MM.1S (cell line): ENCODE measurements at places on chromosomes 4 and X.

DNA sequence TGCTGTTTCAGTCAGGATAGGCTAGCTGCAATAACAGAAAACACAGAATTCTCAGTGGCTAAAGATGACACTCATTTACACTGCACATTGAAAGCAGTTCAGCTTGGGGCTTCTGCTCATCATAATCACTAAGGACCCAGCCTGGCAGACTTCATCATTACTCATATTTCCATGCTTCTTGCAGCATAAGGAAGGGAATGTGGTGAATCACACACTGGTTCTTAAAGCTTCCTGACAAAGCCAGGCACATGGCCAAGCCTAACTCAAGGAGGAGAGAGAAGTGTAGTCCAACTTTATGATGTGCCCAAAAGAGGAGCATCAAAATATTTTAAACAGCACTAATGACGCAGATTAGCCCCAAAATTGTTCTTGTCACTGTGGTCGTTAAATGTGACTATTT lies 186.5 kb downstream of the BANK1 start:
- no peak for DNase-seq

DNA sequence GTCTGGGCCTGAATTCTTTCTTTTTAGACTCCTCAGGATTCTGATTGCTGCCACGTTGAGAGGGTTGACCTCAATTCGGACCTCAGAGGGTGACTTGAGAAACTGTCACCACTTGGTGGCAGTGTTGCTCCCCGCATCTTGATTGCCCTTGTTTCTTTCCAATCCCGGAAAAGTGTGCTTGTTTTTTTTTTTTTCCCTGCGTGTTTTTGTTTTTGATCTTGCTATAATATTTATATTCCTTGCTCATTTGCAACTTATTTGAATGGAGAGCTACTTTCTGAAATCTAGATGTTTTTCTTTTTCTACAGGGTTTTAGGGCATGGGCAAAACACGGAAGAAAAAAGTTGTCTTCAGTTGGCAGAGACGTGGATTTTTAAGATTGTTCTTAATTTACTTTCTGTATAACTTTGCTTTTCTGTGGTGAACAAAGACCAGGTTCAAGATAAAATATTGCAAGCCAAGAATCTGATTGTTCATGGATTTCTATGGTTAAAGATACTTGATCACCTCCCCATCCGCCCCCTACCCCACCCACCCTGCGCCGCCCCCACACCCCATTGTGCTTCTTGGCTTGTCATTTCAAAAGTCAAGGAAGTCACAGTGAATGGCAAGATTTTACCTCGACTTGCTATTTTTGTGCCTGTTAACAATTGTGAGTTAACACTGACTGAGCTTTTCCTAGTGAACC lies 102.0 kb downstream of the PTTG2 start:
- peak; percentile 70 for DNase-seq

DNA sequence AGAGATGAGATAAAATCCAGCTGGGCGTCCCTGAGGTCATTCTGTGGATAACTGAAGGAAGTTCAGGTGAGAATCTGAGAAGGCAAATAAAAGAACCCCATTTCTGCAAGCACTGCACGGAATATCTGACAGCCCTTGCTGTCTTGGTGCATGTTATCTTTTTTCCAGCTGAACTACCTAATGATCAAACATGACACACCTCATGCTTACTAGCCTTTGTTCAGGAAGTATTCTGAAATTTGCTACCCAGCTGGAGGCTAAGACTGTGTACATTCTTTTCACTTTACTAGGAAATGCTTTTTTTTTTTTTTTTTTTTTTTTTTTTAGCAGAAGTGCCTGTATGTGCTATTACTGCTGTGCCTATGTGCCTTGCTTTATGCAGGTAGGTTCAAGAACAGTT lies 718.1 kb downstream of the SMARCA1 start:
- no peak for DNase-seq

DNA sequence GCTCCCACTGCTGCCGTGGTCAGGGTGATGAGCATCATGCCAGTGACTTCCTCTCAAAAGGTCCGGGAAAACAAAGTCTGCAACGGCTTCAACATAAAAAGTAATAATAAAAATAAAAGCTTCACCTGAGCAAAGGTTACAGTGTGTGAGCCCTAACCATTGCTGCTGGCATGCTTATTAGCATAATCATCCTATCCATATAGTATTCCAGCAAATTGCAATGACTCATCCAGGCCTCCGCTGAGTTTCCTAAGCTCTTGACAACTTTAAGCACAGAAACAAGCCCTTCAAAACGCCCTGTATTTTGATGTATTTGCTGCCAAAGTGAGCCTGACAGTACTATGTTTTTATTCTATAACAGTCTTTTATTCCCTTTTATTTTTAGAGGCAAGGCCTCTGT lies 100.5 kb downstream of the AASDH start:
- no peak for DNase-seq

GRCh38 chrX:44996277-44996676 lies 123.3 kb downstream of the KDM6A start:
- no peak for DNase-seq

DNA sequence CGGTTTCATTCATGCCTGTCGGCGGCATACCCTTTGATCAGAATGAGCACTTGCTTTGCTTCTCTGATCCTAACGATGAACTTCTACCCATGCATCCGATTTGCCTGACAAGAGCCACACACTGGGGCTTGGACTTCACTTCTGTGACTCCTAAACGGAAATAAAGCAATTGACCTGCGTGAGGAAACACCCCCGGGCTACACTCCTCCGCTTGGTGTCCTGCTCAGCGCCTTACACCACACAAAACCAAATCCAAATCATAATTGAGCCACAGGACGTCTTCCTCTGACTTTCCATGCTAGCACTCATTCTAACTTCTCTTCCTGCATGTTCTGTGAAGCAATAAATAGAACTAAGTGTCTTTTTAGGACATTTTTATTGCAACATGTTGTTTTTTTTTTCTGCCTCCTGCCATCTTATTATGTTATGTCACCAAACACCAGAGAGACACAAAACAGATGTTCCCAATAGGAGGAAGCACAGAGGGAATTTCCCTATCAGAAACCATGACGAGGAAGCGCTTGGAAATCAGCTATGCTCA lies 110.8 kb upstream of the FAM9B start:
- no peak for DNase-seq

DNA sequence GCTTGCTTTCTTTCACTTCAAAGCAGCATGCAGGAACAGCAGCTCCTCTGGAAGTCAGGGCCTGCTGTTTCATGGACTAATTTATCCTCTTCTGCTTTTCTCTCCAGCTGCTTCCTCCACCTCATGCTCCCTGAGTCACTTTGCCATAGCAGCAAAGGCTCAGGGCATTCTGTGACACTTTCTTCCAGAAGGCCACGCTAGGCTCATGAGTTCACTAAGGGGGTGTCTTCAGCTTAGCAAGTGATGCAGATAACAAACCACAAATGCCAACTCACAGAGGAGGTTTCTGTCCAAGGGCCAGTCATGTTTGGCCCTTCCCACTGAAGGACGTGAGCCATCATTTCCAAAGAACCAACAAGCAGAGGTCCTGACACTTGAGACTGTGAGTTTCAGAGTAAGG lies 200.2 kb downstream of the ADGRA3 start:
- DNase-seq = no peak

DNA sequence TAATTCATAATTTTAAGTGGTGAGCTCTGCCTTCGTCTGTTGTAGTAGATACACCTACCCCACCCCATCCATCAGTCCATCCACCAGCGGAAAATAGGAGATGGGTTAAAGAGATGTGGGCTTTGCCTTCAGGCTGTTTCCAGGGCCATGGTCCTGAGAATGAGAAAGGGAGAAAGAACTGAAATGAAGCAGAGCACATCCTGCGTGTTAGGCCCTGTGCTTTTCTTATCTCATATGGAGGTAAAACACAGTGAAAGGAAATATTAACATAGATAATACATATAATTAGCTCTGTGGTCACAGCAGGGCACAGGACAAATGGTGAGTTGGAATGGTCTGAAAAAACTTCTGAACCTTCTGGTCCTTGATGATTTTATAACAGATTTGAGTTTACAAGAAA lies 393.5 kb downstream of the BMPR1B start:
- no peak for DNase-seq

DNA sequence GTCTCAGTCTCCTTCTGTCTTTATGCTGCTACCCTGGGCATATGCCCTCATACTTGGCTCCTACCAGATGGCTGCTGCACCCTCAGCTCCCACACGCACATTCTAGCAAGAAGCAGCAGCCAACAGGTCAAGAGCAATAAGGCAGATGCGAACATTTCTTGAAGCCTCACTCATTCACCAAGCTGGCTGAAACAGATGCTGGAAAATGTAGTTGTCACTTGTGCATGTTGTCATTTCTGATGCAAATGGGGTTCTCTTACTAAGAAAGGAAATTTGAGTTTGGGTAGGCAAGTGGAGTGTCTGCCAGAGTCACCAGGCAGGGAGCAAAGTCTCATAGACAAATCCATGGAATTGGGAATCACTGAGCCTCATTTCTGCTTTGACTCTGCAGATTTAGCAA lies 57.4 kb upstream of the SORBS2 start:
- no peak for DNase-seq

GRCh38 chr4:15837591-15837990 lies 59.5 kb downstream of the CD38 start:
- no peak for DNase-seq

DNA sequence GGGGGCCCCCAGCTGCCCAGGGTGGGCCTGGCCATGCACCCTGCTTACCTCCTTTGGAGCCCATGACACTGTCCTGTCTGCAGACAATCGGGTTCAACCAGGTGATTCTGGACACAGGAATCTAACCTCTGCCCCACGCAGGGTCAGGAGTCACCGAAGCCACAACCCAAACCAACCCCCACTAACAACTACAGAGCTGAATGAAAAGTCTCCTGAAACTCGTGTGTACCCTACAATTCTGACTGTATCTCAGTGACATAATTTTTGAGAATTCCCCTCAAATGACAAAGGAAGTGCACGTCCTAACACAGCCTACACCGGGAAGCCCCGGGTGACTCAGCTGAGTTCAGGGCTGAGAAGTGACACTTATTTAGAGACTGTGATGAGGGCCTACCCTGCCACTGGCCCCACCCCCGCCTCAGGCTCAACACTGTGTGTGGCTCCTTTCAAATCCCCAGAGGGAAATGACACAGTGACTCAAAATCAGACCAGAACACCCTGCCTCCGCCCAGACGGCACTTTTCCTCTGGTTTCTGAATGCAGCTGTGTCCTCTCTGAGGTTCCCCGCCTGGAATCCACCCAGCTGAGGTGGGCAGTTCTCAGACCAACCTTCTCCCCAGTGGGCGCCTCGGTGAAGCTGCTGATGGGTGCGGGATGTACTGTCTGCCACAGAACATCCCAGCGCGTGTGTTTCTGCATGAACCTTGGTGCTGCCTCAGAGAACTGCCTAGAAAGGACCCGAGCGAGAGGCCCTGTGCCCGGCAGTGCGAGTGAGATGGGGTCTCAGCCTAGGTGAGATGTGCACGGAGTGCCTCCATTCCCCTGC lies 9.9 kb downstream of the TNIP2 start:
- peak; percentile 94 for DNase-seq

DNA sequence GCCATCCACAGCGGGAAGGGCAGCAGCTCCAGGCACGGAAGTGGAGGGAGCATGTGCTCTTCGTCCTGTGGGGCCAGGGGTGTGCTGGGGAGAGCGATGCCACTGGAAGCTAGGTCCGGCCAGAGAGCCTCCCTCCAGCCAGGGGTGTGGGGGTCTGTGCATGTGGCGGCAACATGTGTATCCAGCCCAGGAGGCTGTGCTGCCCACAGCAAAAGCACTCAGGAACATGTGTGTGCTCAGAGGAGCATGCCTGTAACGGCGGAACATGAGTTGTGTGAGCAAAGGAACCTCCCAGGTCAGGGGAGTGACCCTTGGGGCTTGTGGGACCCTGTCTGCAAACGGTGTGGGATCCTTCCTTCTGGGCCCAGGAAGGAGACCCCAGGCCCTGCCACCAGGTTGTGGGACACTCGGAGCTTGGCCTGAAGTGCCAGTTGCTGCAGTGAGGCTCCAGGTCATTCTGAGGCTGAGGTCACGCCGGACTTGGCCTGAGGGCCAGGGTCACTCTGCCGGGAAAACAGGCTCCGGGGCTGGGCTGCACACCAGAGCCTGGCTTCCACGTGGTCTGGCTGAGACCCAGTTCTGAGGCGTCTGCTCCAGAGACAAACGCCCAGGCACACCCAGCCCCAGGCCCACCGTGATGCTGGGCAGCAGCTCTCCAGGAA lies 37.2 kb downstream of the CPLX1 start:
- DNase-seq = no peak

DNA sequence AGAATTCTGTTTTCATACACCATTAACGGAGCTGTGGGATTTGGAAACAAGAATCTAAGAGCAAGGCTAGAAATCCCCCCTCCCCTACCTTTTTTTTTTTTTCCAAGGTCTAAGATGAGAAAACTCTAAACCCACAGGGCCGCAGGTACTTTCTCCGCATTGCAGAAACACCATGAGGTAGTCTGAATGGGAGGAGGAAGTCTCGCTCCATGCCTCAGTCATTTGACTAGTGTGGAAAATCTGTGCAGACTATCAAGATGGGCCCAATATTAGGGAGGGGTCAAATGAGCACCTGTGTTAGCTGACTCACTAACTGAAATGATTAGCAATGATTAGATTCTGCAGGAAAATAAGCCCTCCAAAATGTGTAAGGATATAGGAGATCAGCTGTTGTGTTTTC lies 40.9 kb upstream of the MAP3K15 start:
- DNase-seq = no peak

DNA sequence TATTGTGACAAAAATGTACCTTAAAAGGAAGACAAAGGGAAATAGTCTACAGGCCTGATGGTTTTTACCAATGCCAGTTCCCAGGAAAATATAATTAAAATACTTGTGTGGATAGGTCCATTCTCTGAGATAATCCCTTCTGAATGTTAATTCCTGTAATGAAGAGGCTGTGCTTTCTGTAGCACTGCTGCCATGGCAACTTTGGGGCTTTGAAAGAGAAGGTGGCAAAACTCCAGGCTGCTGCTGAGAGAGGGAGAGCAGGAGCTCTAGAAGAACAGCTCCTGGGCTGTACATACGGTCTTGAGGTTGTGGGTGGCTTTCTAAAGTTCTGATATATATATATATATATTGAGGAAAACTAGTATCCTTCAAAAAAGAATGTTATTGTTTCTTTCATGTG lies 125.4 kb downstream of the PDLIM5 start:
- no peak for DNase-seq

DNA sequence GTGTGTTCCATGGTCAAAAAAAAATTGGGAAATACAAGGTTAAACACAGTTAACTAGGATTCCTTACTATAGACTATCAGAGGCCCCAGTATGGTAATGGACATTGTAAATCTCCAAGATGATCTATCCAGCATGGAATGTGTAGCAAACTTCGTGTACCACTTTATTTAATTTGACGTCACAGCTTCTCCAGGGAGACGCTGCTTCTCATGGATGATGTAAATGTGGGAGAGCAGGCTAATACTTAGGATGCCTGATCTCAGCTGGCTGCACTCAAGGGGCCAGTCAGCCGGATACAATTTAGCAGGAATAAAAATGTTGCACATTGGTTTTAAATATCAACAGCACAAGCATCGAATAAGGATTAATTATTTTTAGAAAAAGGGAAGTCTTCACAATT lies 111.7 kb upstream of the HPF1 start:
- DNase-seq = no peak
